ENCODE measurements at places on chromosomes 13 and 19. TPM values are rescaled to one million over a fixed set of nuclear protein-coding genes. Genes with fewer than 3 reads are reported as not detected.
A peak's percentile ranks its signal among the peaks of the same experiment; 100 is the strongest.

DNA sequence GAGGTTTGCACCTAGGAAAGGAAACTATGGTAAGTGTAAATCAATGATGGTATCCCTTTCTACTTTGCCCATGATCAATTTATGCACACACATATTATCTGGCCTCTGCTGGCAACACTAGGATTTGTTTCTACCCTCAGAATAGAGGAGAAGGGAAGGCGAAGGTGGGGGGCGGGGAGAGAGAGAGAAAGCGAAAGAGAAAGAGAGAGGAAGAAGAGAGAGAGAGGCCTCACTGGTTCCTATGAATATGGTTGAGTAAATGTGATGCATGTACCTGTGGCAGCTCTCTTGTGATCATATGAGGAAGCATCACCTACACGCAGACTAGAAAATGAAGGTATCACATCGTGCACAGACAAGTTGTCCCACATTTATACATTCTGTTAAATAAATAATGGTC is 882.0 kb upstream of the SLITRK6 start:
- DNase-seq, result no peak

DNA sequence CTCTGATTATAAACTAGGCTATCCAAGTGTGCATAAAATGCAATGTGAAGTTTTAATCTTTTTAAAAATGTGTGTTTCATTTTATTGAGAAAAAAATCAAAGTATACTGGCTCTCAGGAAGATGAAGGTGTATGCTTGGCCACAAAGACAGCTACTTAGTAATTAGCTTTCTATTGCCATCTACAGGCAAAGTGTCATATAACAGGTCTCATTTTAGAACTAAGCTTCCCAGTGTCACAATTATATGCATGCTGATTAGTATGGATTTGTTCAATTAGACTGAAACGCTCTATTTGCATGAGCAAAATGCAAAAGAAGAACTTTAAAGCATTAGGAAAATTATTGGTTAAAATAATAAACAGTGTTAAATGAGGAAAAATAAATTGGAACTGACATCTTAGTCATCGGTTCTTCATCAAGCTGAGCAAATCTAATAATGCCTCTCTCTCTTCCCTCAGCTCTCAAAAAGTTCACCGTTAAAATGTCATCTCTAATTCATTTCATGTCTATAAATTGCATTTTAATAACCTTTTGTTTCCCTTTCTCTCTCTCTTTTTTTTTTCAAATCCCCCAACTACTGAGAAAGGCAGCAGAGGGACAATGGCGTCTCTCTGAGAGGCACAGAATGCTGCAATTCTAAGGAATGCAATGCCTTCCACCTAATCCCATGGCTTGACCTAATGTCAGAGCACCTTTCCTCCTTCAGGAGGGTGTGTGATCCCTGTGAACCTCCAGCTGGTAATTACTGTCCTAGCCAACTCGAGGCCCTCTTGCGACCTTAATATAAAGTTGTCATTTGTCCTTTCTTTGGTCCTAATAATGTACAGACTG is 313.1 kb upstream of the MAB21L1 start:
- peak; percentile 76 for DNase-seq

- DNase-seq, result no peak
Measured at GRCh38 chr19:38739440-38740256, 4.6 kb downstream of the CAPN12 start.

- no peak for DNase-seq
Measured at GRCh38 chr13:23618341-23618740, 48.1 kb downstream of the TNFRSF19 start.

- no peak for DNase-seq
Measured at GRCh38 chr19:51809787-51810186, 14.8 kb downstream of the FPR3 start.

The PRODH2 gene
- total RNA-seq, result not detected

All from tongue (tissue), 3 donors.